Lung (tissue), 17 donors: ENCODE measurements at places on chromosomes 12 and 14.
A peak's percentile ranks its signal among the peaks of the same experiment; 100 is the strongest.

- DNase-seq = no peak
These were observed 340.9 kb downstream of the ALG10 start for GRCh38 chr12:34363050-34363673.

DNA sequence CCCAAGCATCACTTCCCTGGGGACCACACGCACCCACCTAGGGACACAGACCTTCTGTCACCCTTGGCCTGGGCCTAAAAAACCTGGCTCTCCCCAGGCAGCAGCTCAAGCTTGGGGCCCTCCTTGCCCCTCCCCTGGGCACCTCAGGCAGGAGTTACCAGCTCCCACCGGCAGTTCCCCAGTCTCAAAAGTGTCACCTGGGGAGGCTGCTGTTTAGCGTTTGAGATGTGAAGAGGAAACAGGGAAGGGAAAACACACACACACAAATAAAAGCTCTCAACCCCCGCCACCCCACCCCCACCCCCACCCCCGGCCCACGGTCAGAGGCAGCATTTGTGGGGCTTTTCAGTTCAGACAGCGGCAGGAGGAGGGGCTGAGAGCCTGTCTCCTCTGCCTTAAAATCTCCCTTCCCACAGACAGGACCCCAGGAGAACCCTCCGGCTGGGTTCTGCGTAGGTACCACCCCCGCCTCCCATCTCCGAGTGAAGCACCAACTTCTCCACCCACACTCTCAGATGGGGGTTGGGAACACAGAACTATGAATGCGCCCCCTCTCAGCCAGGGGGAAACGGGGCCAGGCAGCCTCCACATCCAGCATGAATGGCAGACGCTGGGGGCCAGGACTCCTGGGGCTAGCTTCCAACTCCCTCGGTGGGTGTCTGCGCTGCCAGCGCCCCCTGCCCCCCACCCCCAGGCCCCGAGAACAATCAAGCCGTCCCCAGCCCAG lies 3.0 kb downstream of the NCOR2 start:
- DNase-seq = peak; percentile 24

- no peak for DNase-seq
These were observed 48.4 kb upstream of the PTPRO start for GRCh38 chr12:15273896-15274295.

DNA sequence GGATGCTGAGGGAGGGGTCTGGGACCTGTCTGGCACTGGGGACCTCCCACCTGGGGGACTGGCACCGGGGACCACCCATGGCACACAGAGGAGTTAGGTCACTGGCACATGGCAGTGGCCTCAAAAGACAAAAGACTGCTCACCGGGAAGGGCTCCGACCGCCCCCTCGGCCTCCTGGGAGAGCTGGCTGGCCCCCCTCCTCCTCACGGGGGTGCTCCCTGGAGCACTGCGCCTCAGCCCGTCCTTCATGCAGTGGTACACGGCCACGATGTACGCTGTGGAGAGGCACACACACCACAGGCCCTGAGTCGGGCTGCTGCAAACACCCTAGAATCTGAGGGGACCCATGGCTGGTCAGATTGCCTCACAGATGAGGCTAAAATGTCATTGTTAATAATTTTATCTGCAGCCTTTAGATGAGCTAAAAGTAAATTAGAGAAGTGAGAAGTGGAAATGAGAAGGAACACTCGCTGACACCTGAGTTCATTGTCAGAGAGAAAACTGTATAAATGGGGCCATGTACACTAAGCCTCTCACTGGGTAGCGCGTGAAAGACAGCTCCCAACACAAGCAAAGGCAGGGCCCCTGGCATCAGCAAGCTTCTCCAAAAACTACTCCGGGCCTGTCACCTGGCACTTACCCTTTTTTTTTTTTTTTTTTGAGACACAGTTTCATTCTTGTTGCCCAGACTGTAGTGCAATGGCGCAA lies 14.1 kb downstream of the P2RX2 start:
- DNase-seq = no peak

DNA sequence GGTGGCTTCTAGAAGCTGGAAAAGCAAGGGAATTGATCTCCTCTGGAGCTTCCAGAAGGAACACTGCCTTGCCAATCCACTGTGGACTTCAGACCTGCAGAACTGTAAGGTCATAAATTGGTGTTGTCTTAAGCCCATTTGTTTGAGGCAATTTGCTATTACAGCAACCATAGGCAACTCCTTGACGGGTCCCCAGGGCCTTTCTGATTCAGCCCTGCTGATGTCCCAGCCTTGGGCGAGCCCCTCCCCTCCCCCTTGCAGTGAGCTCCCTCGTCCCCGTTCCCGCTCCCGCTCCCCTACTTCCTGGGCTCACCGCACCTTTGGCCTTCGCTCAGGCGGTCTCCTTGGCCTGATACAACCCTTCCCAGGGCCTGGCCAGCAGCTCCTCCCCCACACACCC lies 18.9 kb upstream of the DIO3 start:
- no peak for DNase-seq

DNA sequence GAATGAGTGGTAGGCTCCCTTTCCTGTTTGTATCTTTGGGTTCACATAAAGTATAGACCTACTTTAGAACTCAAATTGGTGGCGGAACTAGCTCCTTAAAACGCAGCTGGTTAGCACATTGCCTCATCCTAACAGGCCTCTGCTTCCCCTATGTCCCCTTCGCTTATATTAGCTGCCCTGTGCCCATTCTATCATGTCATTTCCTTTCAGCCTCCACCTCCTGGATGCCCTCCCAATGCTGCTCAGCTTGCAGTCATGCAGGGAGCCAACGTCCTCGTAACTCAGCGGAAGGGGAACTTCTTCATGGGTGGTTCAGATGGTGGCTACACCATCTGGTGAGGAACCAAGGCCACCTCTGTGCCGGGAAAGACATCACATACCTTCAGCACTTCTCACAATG lies 3.5 kb downstream of the DAZAP2 start:
- no peak for DNase-seq

DNA sequence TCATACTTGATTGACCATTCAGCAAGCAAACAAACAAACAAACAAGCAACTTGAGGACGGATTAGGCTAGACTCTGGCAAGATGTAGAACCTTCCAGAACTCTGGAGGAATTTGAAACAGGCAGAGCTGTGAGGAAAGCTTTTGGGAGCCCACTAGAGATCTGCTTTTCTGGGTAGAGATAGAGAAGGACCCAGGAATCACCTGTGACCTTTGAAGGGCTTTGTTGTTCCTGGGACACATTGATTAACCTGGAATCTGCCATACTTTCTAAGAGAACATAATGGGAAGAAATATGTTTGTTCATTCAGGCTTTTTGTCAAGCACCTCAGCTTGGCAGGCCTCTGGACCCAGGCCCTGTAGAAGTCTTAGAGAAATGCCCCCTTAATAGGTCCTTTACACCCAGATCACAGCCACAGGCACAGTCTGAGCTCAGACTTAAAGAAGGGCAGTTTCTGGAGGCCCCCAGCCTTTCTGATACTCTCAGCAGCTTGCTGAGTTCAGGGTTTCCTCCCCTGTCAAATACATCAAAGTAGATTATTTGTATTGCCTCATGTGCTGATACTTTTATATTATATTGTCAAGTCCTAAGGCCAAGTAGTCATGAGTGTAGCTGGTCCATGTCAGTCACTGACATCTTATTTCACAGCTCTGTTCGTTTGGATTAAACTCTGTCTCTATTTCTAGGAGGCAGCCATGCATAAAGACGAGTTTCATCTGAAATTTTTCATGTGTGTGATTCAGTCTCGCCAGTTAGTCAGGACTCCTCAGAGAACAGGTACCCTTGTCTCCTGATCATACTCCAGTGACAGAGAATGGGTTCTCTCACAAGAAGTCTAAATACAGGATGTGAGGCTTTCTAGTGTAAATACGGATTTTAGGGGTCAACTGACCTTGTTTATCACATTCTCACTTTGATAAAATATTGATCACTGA lies 1.1 kb upstream of the SENP1 start:
- no peak for DNase-seq

DNA sequence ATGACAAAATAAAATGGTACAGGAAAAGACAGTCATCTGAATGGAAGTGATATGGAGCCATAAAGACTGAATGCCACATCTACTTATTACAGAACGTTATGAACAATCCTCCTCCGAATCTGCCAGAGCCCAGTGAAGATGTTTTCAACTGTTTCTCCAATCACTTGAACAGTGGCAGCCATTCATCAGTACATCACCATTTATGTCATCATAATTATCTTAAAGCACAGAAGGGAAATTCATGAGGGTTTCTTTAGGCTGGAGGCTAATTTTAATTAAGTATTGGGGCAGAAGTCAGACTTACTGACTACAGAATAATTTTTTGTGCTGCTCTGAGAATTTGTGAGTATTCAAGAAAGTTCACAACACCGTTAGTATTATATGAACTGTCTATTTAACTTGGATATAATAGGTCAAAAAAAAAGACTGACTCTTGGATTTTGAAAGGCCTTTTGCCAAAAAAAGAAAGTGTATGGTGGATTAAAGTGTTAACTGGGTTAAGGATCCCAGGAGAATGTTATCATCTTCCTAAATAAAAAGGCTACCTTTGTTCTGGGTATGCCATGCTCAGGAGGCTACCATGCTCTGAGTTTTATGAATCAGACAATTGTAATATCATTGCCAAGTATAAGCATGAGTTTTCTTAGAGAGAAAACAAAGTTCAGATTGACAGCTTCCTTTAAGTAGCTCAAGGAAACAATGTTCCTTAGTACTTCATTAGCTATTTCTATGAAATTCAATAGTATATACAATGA lies 40.1 kb downstream of the PDZRN4 start:
- DNase-seq = no peak

GRCh38 chr12:26245175-26245942 lies 50.0 kb downstream of the SSPN start:
- DNase-seq = no peak

DNA sequence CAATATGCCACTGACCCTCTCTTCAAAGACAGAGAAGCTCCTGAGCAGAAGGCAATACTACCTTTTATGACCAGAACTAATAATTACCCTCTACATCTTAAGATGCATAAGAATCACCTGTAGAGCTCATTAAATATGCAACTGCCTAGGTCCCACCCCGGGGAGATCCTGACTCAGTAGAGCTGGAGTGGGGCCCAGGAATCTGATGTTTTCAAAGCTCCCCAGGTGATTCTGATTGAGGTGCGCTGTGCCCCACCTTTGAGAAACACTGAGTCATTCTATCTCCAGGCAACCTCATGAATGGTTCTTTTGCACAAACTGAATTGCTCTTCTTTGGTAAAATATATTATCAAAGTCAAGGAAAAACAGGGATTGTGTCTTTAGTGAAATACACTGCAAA lies 149.3 kb upstream of the BMP4 start:
- DNase-seq = no peak

DNA sequence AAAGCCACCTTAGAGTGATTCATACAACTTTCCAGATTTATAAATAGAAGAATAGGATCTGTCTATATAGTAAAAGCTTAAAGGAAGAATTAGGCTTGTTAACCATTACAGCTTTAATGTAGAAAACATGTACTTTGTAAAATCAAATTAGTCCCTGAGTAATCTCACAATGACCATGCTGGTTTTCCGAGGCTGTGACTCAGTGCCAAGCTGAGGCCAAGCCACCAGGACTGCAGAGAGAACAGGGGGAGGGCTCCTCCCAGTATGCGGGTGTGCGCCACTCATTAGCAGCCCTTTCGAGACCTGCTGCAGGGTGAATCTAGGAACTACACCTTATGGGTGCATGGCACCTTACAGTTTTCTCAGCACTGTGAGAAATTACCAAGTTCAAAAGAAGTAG lies 167.0 kb downstream of the EFCAB11 start:
- DNase-seq = no peak

- DNase-seq = no peak
These were observed 65.0 kb downstream of the CDK17 start for GRCh38 chr12:96335270-96335669.

GRCh38 chr14:38743966-38744584 lies 359.0 kb downstream of the SEC23A start:
- no peak for DNase-seq

DNA sequence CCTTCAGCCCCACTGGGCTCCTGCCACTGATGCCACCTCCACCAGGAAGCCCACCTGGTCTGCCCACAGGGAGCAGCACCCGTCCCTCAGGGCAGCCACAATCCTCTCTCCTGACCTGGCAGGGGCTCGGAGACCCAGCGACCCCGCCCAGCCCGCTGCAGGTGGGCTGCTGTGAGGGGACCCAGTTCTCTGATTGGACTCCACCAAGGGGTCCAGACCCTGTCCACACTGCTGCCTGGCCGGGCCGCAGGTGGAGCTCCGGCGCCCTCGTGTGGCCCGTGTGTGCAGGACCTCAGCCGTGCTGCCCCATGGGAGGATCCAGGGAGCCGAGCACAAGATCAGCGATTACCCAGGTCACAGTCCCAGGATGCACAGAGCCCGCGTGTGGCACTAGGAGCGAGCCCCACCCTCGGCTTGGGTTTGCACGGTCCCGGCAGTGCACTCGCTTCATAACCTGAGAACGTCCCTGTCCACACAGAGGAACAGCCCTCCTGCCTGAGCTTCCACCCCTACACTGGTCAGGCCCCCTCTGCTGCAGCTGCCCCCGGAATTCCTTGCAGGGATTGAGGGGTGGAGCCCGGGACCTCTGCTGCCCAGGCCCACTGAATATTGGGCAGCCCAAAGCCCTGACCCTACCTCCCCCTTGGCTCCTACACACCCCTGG lies 35.4 kb upstream of the TMEM179 start:
- peak; percentile 74 for DNase-seq

DNA sequence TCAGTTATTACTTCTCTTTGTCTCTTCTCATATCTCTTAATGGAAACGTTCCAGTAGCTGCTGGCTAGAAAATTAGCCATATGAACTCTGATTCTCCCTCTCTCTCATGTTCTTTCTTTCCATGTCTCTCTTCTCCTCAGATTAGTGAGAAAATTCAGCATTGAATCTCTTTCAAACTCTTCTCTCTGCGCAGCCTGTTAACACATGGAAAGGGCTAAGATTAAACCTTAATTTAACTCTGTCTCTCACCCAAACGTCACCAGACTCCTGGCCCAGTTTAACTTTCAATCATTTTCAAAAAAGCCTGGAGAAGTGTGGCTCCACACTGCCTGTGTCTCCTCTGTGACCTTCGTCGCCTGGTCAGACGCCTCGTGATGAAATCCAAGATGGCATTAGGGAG lies 1234.2 kb downstream of the BCL11B start:
- DNase-seq = no peak

DNA sequence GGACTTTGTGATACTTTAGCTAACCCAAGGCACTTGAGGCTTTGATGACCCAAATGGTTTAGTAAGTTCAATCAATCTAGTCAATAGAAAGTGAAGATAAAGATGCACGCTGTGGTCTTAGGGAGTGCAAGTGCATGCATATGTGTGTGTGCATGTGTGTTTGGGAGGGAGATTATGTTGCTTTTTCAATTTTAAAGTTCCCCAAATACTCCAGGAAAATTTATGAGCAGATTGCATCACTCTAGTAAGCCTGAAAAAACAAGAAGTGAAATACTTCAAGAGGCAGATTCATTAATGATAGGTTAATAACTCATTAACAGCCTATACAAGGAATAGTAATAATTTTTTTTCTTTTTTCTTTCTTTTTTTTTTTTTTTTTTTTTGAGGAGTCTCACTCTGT lies 12.4 kb upstream of the SIX1 start:
- DNase-seq = no peak

GRCh38 chr14:75428230-75429104 lies 645 bp downstream of the JDP2 start:
- no peak for DNase-seq

- DNase-seq = peak; percentile 22
These were observed 136.5 kb upstream of the AMIGO2 start for GRCh38 chr12:47216150-47216677.

- DNase-seq = peak; percentile 75
These were observed 74.6 kb upstream of the PARP11 start for GRCh38 chr12:3947781-3948180.

GRCh38 chr12:101051901-101052550 lies 158.0 kb downstream of the SLC5A8 start:
- peak; percentile 11 for DNase-seq
